ENCODE measurements at places on chromosomes 5 and 9. TPM values are rescaled to one million over a fixed set of nuclear protein-coding genes. Genes with fewer than 3 reads are reported as not detected.

PTPRD gene
- 244 TPM for total RNA-seq

SLC2A8 gene
- 15.2 TPM for total RNA-seq

MOB3B gene
- 19.6 TPM for total RNA-seq

IL9 gene
- not detected for total RNA-seq

STOML2 gene
- 85.3 TPM for total RNA-seq

CEP120 gene
- 37.5 TPM for total RNA-seq

SHOC1 gene
- total RNA-seq = not detected

RNF208 gene
- total RNA-seq = 2.7 TPM

PRDM9 gene
- total RNA-seq = not detected

POU4F3 gene
- 0.27 TPM for total RNA-seq

CD274 gene
- 1.4 TPM for total RNA-seq

SOX30 gene
- total RNA-seq = 0.16 TPM

BSPRY gene
- 7.5 TPM for total RNA-seq

CNTFR gene
- total RNA-seq = 23.9 TPM

PCDHGC5 gene
- 6.6 TPM for total RNA-seq

PSD2 gene
- total RNA-seq = 6.9 TPM

SCGB3A2 gene
- total RNA-seq = not detected

FYB1 gene
- total RNA-seq = 6.3 TPM

ENC1 gene
- total RNA-seq = 76.3 TPM

RLN2 gene
- total RNA-seq = not detected

CCDC152 gene
- total RNA-seq = 6.1 TPM

MLANA gene
- 27.2 TPM for total RNA-seq

SLC25A46 gene
- 93.6 TPM for total RNA-seq

FRMPD1 gene
- total RNA-seq = 34.9 TPM

BTNL8 gene
- total RNA-seq = not detected

LIX1 gene
- total RNA-seq = 3.2 TPM

PRRT1B gene
- not detected for total RNA-seq

RAD50 gene
- 46.0 TPM for total RNA-seq

SPINK5 gene
- 1.5 TPM for total RNA-seq

HSPB3 gene
- 19.3 TPM for total RNA-seq

CD72 gene
- 2.5 TPM for total RNA-seq

ZNF189 gene
- 49.1 TPM for total RNA-seq

ELOVL7 gene
- 6.7 TPM for total RNA-seq

FRRS1L gene
- 28.0 TPM for total RNA-seq

FOCAD gene
- total RNA-seq = 65.4 TPM

BTNL3 gene
- total RNA-seq = not detected

CDC20B gene
- 0.38 TPM for total RNA-seq

TTC16 gene
- total RNA-seq = not detected

PAX5 gene
- 3.4 TPM for total RNA-seq

TRPM6 gene
- total RNA-seq = 0.44 TPM

CKMT2 gene
- total RNA-seq = 32.4 TPM

GNA14 gene
- 4.3 TPM for total RNA-seq

LCN12 gene
- total RNA-seq = 2.9 TPM

AJM1 gene
- 2.0 TPM for total RNA-seq

ASTN2 gene
- 13.9 TPM for total RNA-seq

GPRIN1 gene
- total RNA-seq = 24.8 TPM

STPG3 gene
- not detected for total RNA-seq

Data from camera-type eye (tissue), 1 donor.